Occipital lobe (tissue), 3 donors: ENCODE measurements at places on chromosomes 6 and 20.

GRCh38 chr6:144820270-144820669 is 535.1 kb downstream of the UTRN start:
- DNase-seq, result no peak

- DNase-seq, result no peak
Observed at GRCh38 chr6:130507666-130508028, 141.8 kb downstream of the TMEM200A start.

GRCh38 chr6:89035252-89036101 is 45.1 kb upstream of the PNRC1 start:
- DNase-seq, result peak; percentile 53

GRCh38 chr6:39929733-39930461 is 4.4 kb downstream of the MOCS1 start:
- no peak for DNase-seq

DNA sequence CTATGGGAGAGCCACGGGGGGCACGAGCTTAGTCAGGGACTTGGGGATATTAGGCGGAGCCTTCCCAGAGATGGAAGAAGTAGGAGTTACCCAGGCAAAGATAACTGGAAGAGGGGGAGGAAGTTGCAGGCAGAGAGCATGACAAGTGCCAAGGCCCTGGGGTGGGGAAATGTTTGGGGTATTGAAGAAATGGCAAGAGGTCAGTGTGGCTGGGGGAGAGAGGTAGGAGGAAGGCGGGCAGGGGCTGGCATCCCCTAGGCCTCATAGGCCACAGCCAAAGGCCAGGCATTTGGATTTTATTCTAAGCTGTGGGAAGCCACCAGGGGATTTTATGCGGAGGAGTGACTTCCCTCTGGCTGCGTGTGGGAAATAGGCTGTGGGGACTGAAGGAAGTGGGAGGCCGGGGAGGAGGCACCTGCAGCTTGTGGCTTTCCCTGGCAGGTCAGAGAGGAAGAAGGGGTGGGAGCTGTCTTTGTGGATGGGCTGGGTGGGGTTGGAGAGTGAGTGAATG is 22.7 kb downstream of the SNAI1 start:
- no peak for DNase-seq

DNA sequence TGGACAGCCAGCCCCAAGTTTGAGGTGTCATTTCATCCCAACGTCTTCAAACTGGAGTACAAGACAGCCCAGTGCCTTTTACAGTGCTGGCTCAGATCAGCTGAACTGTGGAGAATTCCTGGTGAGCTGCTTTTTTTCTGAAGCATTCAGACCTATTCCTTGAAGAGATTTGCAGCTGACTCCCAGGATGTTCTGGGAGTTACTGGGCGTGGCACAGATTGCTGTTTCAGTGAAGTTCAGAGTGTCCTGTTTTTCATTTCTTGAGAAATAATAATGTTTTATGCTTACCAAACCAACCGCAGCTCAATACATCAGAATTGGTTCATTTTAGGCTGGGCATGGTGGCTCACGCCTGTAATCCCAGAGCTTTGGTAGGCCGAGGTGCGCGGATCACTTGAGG is 33.4 kb upstream of the SRPK1 start:
- no peak for DNase-seq

- DNase-seq, result no peak
Observed at GRCh38 chr6:143867236-143867635, 3.0 kb downstream of the ZC2HC1B start.

- DNase-seq, result no peak
Observed at GRCh38 chr20:53447316-53447715, 146.3 kb downstream of the ZNF217 start.

DNA sequence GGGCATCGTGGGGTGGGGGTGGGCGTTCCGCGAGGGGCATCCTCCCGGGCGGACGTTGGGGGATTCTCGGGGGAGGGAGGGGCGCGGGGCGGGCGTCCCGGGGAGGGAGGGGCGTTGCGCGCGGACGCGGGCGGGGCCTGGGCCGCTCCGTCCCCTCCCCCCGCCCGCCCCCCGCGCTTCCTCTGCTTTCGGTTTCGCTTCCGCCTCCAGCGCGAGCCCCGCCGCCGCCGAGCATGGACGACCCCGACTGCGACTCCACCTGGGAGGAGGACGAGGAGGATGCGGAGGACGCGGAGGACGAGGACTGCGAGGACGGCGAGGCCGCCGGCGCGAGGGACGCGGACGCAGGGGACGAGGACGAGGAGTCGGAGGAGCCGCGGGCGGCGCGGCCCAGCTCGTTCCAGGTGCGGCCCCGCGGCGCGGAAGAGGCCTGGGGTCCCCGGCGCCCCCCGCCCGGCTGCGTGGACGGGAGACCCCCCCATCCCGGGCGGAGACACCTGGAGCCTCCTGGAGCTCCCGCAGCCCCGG is at the start of gene OGFR:
Gene OGFR (plus strand): TSS at position 209 of the 528 bp plus-strand sequence. CDS start 25 bp downstream, at position 234.
- DNase-seq, result peak; percentile 29

- DNase-seq, result no peak
Observed at GRCh38 chr6:88044530-88044929, 3.1 kb upstream of the SPACA1 start.

GRCh38 chr20:19288061-19288460 is 75.6 kb downstream of the SLC24A3 start:
- no peak for DNase-seq
